ENCODE measurements at places on chromosomes 7 and 10. TPM values are rescaled to one million over a fixed set of nuclear protein-coding genes. Genes with fewer than 3 reads are reported as not detected.

DNA sequence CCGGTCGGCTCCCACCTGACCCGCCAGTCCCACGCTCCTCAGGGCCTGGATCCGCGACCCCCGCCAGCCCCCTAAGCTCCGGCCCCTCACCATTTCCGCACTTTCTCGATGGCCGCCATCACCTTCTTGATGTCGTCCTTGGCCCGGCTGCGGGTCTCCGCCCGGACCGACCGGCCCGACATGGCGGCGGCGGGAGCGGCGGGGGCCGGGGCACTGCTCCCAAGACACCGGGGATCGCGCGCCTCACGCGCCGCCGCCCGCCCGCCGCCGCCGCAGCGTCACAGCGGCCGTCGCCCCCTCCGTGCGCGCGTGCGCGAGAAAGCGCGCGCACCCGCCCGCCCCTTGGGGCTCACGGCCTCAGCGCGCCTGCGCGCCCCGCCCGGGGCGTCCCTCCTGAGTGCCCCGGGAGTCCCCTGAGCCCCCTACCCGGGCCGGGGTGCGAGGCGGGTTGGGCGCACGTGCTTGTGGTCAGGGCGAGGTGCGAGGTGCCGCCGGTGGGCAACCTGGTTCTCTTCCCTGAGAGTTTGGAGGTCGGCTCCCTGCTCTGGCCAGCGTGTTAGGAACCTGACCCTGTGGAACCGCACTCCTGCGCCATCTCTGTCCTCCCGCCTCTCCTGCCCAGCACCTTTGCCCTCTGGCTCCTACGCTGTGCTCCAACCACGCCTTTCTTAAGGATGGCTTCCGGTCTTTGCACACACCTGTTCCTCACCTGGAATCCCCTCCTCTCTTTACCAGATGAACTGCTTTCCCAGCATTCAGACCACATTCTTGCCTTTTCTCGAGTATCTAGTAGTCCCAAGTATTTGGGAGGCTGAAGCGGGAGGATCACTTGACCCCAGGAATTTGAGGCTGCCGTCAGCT, at the start of gene BCL7B:
Gene BCL7B (minus strand): TSS at position 294 of the 861 bp plus-strand sequence. CDS start 112 bp downstream, at position 182.
- peak; percentile 78 for DNase-seq

- peak; percentile 42 for DNase-seq
These were observed 110.6 kb downstream of the ABLIM1 start for GRCh38 chr10:114547514-114547913.

- no peak for DNase-seq
These were observed 166.0 kb downstream of the ACTR3B start for GRCh38 chr7:152925412-152926147.

- no peak for DNase-seq
These were observed 4.4 kb upstream of the IRF5 start for GRCh38 chr7:128933180-128933891.

GRCh38 chr7:104328296-104328969, at the start of gene LHFPL3:
TSS of gene LHFPL3 (plus strand) at chr7:104328603.
- no peak for DNase-seq

DNA sequence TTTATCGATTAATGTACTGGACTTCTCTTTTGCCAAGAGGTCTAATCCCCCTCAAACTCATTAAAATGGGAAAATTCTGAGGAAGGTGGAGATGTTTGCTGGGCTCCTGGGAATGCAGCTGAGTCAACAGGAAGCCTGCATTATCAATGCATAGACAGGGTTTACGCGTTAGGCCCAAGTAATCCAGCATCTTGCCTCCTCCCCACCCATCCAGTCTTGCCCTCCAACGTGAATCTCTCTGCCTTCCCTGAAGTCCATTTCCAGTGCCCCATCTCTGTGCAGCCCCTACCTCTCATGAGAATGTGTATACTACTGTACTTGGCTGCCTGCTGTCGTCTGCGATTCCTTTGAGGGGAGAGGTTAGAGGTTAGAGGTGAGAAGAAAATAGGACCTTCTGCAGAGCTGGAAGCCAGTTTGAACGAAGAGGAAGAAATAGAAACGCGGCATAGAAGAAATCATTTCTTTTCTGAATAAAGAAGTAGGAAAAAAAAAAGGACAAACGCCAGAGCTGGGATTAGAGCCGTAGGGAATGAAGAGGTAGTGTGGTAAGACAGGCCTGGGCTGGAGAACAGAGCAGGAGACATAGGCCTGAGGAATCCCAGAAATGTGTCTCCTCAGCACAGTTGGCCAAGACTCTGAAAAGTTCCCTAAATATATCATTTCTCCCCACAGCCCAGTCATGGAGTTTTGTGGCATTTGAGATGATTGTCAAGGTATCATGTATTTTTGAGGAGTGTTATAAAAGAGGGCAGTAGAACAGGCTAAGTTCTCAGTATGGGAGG, 75.6 kb downstream of the MYOF start:
- DNase-seq, result no peak

Gene HGF
- 6.0 TPM for total RNA-seq
